Colonic mucosa (tissue), 4 donors: ENCODE measurements at places on chromosomes 7 and 10. TPM values are rescaled to one million over a fixed set of nuclear protein-coding genes. Genes with fewer than 3 reads are reported as not detected.

- H3K27ac ChIP-seq = no peak overlapping the region
- H3K36me3 ChIP-seq = no peaks in the 10 kb centered on the region
- H3K27me3 ChIP-seq = no peaks in the 10 kb centered on the region
- no peak overlapping the region for H3K4me3 ChIP-seq
These were observed 7.5 kb downstream of the KCP start for GRCh38 chr7:128902761-128903585.

DNA sequence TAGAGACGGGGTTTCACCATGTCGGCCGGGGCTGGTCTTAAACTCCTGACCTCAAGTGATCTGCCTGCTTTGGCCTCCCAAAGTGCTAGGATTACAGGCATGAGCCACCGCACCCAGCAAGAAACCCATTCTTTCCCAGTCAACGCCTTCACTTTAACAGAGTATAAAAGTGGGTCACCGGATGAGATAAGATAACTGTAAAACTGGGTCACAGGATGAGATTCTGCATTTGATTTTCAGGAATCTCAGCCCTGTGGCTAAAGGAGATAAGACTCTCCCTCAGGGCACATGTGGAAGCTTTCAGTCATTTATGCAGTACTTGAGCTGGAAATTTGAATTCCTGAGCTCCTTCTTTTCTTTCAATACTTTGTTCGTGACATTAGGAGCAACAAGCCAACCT lies 70.8 kb downstream of the LRRC17 start:
- H3K27me3 ChIP-seq = no peaks in the 10 kb centered on the region
- H3K4me1 ChIP-seq = no peaks in the 10 kb centered on the region
- no peak overlapping the region for H3K27ac ChIP-seq
- H3K4me3 ChIP-seq = no peak overlapping the region

SLC26A3 gene
- 1,169 TPM for total RNA-seq

- no peaks in the 10 kb centered on the region for H3K4me1 ChIP-seq
- no peaks in the 10 kb centered on the region for H3K27me3 ChIP-seq
- H3K4me3 ChIP-seq = no peak overlapping the region
These were observed 81.0 kb upstream of the GNA12 start for GRCh38 chr7:2924866-2925840.

SCART1 gene
- 1.3 TPM for total RNA-seq

DNA sequence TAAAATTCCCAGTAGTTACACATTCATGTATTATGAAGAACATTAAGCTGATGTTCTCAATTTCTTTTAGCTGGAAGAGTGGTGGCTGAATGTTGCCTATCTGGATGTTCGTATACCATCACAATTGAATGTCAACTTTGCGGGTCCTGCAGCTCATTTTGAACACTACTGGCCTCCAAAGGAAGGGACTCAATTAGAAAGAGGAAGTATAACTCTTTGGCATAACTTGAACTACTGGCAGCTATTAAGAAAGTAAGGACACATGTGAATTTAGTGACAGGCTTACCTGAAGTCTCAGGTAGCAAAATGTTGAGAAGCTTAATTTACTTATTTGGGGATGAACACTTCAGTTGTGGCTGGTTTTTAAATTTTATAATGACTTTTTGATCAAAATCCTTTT lies 15.9 kb downstream of the CROT start:
- H3K27me3 ChIP-seq = no peaks in the 10 kb centered on the region
- DNase-seq = no peak
- H3K4me3 ChIP-seq = no peak overlapping the region
- no peak overlapping the region for H3K27ac ChIP-seq
- no peaks in the 10 kb centered on the region for H3K4me1 ChIP-seq
- H3K36me3 ChIP-seq = no peaks in the 10 kb centered on the region

SLC18A2 gene
- total RNA-seq = 1.2 TPM

DNA sequence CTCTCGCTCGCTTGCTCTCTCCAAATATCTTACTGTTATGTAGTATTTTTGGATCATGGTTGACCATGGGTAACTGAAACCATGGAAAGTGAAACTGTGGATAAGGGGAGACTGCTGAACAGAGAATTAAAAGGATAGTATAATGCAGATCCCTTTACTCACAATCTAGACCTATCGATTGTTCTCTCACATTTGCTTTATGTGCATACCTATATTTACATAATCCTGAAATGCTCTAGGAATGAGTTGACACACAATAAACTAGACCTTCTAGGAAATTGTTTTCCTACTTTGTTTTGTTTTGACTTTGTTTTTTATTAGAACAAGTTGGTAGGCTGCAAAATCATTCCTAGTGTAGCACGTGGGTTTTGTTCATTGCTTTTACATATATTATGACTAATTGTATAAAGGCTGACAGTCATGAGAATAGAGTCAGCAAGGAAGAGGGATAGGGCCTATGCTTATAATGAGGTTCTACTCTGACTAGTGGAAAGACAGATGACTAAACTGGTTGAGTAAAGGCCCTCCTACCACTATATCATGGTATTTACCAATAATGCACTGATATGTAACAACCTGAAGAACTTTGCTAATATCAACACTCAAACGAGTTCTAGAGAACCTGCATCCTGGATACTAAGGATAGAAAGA lies 175.3 kb upstream of the TARP start:
- DNase-seq = no peak
- no peaks in the 10 kb centered on the region for H3K36me3 ChIP-seq
- H3K4me1 ChIP-seq = no peaks in the 10 kb centered on the region
- H3K27ac ChIP-seq = no peak overlapping the region
- no peaks in the 10 kb centered on the region for H3K27me3 ChIP-seq

DNA sequence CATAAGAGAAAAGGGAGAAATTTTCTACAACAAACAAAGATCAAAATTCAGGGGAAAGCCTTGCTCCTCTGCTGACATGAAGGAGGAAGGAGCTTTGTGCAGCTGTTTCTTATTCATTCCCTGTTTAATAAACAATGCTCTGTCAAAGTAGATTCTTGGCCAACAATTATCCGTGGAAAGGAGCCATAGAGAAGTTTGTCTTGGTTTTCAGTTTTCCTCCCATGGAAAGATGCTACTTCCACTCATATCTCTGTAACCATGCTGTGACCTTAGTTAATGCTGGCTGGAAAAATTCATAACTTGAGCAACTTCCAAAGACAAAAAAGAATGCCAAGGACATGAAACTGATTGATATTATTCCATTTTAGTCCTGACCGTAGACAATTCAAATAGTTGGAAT lies 8.1 kb downstream of the DDC start:
- H3K27ac ChIP-seq = no peak overlapping the region
- no peak overlapping the region for H3K4me3 ChIP-seq
- no peaks in the 10 kb centered on the region for H3K27me3 ChIP-seq
- no peaks in the 10 kb centered on the region for H3K4me1 ChIP-seq
- H3K36me3 ChIP-seq = no peaks in the 10 kb centered on the region

- H3K4me1 ChIP-seq = peaks cover 11% of the 10 kb centered on the region
- no peak overlapping the region for H3K27ac ChIP-seq
- no peaks in the 10 kb centered on the region for H3K27me3 ChIP-seq
- H3K36me3 ChIP-seq = no peaks in the 10 kb centered on the region
- no peak overlapping the region for H3K4me3 ChIP-seq
These were observed 2.6 kb downstream of the IMPDH1 start for GRCh38 chr7:128407233-128407589.

GRCh38 chr10:114613237-114613979 lies 44.7 kb downstream of the ABLIM1 start:
- peak overlapping the region; percentile 84 for H3K27ac ChIP-seq
- peak; percentile 79 for DNase-seq
- no peaks in the 10 kb centered on the region for H3K36me3 ChIP-seq
- no peaks in the 10 kb centered on the region for H3K27me3 ChIP-seq

GRCh38 chr7:39187130-39187529 lies 209.4 kb downstream of the POU6F2 start:
- H3K36me3 ChIP-seq = no peaks in the 10 kb centered on the region
- H3K27me3 ChIP-seq = no peaks in the 10 kb centered on the region
- H3K4me3 ChIP-seq = no peak overlapping the region
- no peaks in the 10 kb centered on the region for H3K4me1 ChIP-seq

ADARB2 gene
- not detected for total RNA-seq

DNA sequence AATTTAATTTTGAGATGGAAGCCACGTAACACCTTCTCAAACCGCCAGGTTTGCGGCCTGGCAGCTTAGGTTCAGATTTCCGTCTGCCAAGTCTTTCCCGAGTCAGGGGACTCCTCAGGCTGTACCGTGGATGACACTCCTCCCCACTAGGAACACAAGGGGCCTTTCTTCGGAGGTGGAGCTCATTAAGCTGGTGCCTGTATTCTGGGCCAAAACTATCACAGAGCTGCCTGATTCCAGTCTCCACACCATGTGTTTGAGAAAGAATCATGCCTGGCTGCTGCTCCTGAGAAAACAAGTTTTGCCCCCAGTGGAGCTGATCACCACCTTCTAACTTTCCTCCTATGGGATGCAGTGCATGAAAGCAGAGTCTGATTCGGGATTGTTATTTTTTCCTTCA lies 44.8 kb downstream of the TMEM209 start:
- no peaks in the 10 kb centered on the region for H3K27me3 ChIP-seq
- H3K4me3 ChIP-seq = no peak overlapping the region
- no peak for DNase-seq

GRCh38 chr7:151768805-151769187 lies 108.1 kb downstream of the PRKAG2 start:
- H3K36me3 ChIP-seq = no peaks in the 10 kb centered on the region
- no peak for DNase-seq
- H3K27me3 ChIP-seq = no peaks in the 10 kb centered on the region

DNA sequence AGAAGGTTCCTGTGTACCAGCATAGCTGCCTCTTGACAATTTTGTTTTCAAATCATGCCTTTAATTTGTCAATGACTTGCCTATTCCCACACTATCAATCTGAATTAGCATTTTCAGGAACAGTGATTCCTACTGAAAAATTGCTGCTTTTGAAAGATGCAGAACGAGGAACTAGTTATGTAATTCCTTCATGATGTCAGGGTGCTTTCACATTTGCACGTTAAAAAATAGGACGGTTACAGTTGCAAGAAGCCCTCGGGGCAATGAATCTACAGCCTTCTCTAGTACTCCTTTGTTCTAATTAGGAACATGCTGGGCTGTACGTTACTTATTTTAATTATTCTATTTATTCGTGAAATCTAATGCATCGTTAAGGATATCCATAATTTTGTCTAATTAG lies 253.9 kb downstream of the OTUD1 start:
- peaks cover 22% of the 10 kb centered on the region for H3K27me3 ChIP-seq
- no peaks in the 10 kb centered on the region for H3K4me1 ChIP-seq
- no peak for DNase-seq
- no peak overlapping the region for H3K4me3 ChIP-seq
- no peaks in the 10 kb centered on the region for H3K36me3 ChIP-seq
